ENCODE measurements at places on chromosomes 7 and 10. TPM values are rescaled to one million over a fixed set of nuclear protein-coding genes. Genes with fewer than 3 reads are reported as not detected.

GRCh38 chr7:138886501-138886917 is 88.5 kb upstream of the ATP6V0A4 start:
- peak; percentile 28 for DNase-seq

GRCh38 chr7:115070311-115070710 is 148.4 kb downstream of the MDFIC start:
- DNase-seq: no peak

The DKK1 gene
- total RNA-seq: 4.7 TPM

The C10orf53 gene
- not detected for total RNA-seq

- DNase-seq: no peak
Measured at GRCh38 chr7:95276114-95276513, 48.2 kb downstream of the PON1 start.

The ACHE gene
- 1.3 TPM for total RNA-seq

- DNase-seq: no peak
Measured at GRCh38 chr7:130942211-130942964, 208.4 kb upstream of the KLF14 start.

GRCh38 chr10:78664929-78665553 is 403.7 kb upstream of the ZMIZ1 start:
- DNase-seq: no peak

GRCh38 chr10:116548301-116548700 is 2.6 kb downstream of the PNLIP start:
- DNase-seq: no peak

GRCh38 chr10:92082583-92083280 is 159.2 kb downstream of the BTAF1 start:
- DNase-seq: no peak

DNA sequence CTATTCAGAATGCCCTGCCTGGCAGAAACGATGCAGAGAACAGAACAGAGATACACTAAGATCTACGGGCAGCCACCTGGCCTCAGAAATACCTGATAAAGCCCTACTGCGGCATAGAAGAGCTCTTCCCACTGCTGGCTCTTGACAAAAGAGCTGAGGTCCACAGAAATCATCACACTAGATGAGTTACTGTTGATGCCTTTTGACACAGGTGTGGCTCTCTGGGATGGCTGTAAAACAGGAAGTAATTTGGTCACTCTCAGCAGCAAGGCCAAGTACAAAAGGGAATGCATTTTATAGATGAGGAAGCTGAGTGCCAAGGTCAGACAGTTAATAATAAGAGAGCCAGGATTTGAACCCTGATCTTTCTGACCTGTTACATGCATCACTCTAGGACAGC is 35.0 kb upstream of the ACSL5 start:
- no peak for DNase-seq

- no peak for DNase-seq
Measured at GRCh38 chr10:85741626-85742300, 624.8 kb downstream of the GRID1 start.

DNA sequence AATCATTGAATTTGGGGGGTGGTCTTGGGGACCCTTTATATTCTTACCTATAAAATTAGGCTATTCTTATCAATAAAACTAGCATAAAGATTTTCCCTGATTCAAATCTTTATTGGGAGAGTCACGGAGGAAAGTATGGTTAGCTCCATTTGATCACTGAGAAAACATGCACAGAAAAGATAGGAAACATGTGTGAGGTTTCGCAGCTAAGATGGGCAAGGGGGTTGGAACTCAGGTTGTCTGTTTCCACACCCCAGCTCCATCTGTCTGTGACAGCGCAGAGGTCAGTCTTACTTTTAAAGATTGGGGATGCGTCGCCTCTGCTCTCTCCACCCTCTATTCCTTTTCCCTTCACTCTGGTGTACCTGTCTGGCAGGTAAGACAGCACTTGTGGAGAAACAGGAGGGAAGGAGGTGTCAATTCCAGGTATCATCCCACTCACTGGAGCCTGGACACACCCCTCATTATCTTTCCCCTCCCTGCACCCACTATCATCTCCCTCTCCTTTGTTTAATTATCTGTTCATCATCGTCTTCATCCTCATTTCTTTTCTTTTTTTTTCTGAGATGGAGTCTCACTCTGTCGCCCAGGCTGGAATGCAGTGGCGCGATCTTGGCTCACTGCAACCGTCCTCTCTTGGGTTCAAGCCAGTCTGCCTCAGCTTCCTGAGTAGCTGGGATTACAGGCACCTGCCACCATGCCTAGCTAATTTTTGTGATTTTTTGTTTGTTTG is 2.4 kb upstream of the DENND10 start:
- DNase-seq: no peak

GRCh38 chr10:42594246-42594650 is 44.1 kb downstream of the ZNF33B start:
- no peak for DNase-seq

DNA sequence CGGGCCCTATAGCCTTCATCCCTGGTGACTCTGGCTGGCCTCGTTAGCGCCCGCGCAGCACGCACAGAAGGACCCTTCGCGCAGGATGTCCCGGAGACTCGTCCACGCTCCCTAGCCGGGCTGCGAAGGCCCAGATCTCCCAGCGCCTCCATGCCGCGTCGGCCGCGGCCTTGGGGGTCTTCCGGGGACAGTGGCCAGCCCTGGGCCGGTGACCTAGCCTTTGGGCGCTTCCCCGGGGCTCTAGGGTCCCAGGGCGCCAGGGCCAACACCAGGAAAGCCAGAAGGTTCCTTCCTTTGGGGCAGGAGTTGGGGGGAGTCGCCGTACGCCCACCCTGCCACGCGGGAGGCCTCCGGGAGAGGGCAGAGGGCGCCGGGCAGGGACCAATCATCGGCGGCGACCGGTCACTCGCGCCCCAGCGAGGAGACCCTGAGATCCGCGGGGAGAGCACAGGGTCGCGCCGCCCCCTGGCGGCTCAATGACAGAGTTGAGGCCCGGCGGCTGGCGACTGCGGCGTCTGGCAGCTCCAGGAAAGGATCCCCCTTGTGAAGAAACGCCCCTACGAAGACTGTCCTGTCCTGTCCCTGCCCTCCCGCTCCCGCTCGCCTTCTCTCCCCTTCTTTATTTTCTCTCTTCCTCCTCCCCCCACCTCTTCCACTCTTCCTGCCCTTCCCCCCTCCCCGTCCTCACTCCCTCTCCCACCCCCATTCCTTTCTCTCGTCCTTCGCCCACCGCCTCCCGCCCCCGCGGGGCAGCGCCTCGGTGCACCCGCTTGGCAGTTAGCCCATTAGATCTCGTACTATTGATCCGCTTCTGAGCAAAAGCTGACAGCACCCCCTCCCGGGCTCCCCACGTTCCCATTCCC is 62.3 kb upstream of the LBX1 start:
- DNase-seq: no peak

DNA sequence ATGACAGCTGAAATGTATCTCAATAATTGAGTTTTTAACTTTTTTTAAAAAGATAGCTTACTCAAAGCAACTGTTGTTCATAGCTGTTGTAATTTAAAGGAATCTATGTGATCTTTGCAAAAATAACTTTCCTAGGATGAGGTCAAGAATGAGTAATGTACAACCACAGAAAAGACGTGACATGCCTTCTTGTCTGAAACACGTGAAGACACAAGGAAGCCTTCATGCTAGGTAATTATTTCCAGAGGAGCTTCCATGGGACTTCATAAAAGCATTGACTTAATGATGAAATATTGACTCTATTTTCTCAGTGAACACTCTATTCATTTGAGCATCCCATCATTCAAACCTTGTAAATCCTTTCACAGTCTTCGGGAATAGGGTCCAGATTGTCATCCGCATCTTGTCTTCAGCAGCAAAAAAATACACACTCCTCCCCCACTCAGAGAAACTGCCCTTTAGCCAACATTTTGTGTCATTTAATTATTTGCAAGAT is 528.0 kb downstream of the NRG3 start:
- DNase-seq: peak; percentile 12

The HYAL4 gene
- total RNA-seq: not detected

The PRKAR2B gene
- 4.1 TPM for total RNA-seq

The NUDT13 gene
- 1.9 TPM for total RNA-seq

The BMPER gene
- total RNA-seq: 0.14 TPM

The POU6F2 gene
- total RNA-seq: 0.04 TPM
